ENCODE measurements at places on chromosomes 6 and 20.

DNA sequence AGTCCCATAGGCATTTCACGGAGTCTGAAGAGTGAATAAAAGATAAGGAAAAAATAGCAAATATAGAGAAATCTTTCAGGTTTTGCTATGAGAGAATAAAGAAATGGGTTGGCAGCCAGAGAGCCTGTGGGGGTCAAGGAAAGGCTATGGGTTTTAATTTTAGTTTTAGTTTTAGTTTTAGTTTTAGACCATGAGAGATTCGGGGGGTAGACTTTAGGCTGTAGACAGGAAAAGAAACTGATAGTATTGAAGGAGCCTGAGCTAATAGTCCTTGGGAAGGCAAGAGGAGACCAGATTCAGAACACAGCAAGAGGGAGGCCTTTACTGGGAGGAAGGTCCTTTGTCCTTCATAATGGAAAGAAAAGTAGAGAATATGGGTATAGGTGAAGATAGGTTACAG, 19.3 kb downstream of the DOP1A start:
- no peak for DNase-seq

DNA sequence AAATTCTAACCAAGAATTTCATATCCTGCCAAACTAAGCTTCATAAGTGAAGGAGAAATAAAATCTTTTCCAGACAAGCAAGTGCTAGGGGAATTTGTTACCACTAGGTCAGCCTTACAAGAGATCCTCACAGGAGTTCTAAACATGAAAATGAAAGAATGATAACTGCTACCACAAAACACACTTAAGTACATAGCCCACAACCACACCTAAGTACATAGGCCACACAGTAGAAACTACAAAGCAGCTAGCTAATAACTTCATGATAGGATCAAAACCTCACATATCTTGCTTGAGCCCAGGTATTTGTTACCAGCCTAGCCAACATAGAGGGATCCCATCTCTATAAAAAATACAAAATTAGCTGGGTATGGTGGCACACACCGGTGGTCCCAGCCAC, 50.4 kb downstream of the IRAK1BP1 start:
- DNase-seq = no peak

DNA sequence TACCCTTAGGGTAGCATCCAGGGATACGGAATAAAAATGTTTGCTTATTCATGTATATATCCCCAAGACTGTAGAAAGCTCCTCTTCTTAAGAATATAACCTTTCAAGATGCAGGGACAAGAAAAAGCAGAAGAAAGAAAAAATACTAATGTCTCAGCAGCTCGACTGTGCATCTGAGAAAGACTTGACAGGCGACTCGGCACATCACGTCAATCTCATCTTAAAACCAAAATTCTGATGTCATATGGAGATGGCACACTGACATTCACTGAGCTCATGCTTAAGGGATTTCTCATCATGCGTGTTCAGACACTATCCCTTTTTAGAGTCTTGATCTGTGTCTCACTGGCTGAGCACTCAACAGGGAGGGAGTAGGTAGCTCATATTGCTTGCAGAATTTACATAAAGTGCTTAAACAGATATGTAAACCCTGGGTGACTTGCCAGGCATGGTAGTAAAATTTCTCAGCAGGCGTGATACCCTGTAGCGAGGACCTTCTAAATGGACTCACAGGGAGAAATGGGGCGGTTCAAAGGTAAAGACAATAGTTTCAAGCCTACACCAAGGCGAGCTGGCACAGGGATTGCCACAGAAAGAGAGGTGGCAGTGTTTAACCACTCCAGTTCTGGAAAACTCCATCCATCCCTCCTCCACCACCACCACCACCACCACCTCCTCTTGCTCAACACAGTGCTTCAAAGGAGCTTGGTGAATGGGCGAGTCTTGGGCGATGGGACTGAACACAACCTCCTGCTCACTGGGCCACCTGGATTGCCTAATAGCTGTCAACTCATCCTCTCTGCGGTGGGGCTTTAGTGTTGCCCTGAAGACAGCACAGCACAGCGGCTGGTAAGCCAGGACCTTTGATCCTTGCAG, 330.5 kb downstream of the TFAP2A start:
- DNase-seq = no peak

DNA sequence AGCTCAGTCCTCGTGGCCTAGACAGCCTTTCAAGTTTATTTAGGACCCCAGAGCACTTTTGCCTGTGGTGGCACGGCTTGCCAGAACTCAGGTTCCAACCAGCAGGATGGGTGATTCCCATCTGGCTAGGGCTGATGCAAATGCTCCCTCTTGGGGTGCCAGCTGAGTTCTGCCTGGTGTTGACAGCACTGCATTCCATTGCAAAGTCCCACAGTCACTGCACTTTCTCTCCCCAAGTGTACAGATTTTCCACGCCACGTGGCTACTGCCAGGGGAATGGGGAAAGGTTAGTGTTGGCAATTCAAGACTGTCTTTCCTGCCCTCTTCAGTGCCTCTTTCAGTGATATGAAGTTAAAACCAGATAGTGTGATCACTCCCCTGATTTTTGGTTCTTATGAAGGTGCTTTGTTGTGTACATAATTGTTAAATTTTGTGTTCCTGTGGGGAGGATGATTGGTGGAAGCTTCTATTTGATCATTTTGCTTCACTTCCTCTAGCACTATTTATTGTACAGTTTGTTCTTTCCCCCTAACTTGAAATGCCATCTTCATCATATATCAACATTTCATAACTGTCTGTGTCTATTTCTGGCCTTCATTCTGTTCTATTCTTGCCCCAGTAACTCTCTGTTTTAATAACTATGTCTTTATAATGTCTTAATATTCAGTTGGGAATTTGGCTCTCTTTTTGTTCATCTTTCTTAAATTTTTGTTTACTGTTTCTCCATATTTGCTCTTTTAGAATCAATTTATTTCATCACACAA, 86.2 kb downstream of the CFAP61 start:
- no peak for DNase-seq

DNA sequence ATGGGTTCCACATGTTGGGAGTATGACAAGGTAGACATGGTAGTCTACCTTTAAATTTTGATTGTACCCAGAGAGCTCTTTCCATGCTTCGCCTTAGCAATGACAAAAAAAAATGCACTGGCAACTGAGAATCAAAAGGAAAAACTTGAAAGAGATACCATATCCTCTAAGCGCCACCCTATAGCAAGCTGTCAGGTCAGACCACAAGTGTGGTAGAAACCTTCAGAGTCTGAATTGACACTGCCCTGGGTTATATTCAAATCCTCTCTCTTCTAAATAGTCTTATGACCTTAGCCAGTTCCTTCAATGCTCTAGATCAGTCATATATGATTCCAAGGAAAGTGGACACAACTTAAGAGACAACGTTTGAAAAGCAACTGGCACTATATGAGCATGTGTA, 45.6 kb upstream of the SMLR1 start:
- no peak for DNase-seq

DNA sequence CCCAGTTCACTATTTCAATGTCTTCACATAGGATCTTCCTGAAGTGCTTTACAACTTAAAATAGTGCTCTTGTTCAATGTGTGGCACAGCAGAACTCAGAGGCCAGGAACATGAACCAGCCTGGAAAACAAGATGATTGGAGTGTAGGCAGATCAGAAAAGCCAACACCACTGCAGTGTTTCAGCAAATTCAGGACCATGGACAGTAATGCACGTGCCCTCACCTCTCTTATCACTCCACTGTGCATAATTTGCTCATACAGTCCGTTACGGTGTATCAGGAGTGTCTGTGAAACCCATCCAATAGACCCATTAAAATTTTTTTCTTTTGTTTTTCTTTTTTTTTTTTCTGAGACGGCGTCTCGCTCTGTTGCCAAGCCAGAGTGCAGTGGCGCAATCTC, 27.6 kb upstream of the HACE1 start:
- no peak for DNase-seq

DNA sequence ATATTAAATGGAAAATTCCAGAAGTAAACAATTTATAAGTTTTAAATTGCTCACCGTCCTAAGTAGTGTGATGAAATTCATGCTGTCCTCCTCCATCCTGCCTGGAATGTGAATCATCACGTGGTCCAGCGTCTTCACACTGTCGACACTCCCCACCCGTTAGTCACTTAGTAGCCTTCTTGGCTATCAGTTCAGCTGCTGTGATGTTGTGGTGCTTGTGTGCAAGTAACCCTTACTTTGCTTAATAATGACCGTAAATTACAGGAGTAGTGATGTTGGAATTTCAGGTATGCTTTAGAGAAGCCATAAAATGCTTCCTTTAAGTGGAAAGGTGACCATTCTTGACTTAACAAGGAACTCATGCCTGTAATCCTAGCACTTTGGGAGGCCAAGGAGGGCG, 25.2 kb downstream of the RIOK1 start:
- DNase-seq = no peak

- no peak for DNase-seq
These were observed 122.6 kb downstream of the EDN3 start for GRCh38 chr20:59422872-59423544.

DNA sequence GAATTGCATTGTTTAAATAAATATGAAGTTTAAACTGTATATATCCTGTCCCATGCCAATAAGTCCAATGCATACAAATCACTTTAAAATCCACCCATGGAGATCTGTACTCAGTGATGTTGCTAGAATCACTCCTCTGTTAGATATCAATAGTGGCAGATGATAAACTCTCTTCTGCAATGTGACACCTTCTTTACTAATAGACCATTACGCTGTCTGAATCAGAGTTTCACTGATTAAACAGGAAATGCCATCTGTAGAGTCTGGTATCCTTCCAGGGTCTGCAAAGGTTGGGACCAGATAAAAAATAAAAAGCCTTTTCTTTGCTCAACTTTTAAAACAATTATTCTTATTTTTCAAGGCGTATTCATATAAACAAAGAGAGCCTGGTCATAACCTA, 134.5 kb downstream of the EDN3 start:
- DNase-seq = no peak

- no peak for DNase-seq
These were observed 7.7 kb downstream of the ISM1 start for GRCh38 chr20:13228771-13229170.

Data from NCI-H1436 treated with DMSO at 0.1 percent for 48 hours (cell line).